ENCODE measurements at places on chromosomes 13 and 19.

DNA sequence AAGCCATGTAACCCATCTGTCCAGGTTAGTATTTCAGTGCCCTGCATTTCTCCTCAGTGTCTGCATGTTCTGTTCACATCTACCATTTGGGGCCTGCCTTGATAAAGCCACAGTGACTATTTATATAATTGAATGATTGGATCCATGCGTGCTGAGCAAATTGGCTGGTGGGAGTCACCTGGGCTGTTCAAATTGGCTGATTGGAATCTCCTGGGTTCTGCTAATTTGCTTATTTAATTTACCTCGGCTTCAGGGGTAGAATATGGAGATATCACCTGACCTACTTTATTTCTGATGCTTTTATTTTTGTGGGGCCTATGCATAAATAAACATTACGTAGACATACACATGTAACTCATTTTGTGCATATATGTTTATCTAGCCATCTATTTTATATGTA, 167.7 kb downstream of the ZNF486 start:
- no peak for DNase-seq

- DNase-seq, result no peak
These were observed 183.4 kb downstream of the RFC3 start for GRCh38 chr13:34001389-34001788.

GRCh38 chr19:56177564-56178243, 1.9 kb downstream of the GALP start:
- DNase-seq, result no peak

GRCh38 chr19:49361438-49362047, 673 bp downstream of the TEAD2 start:
- DNase-seq, result no peak

- no peak for DNase-seq
These were observed 517 bp downstream of the GTF2F1 start for GRCh38 chr19:6392221-6393073.

Measured in cortex of kidney (tissue), 1 donor.